ENCODE measurements at places on chromosomes 16 and 17. TPM values are rescaled to one million over a fixed set of nuclear protein-coding genes. Genes with fewer than 3 reads are reported as not detected.
A peak's percentile ranks its signal among the peaks of the same experiment; 100 is the strongest.

The KRTAP4-5 gene
- total RNA-seq, result not detected

The OR3A3 gene
- total RNA-seq, result not detected

The SF3B3 gene
- 262 TPM for total RNA-seq

DNA sequence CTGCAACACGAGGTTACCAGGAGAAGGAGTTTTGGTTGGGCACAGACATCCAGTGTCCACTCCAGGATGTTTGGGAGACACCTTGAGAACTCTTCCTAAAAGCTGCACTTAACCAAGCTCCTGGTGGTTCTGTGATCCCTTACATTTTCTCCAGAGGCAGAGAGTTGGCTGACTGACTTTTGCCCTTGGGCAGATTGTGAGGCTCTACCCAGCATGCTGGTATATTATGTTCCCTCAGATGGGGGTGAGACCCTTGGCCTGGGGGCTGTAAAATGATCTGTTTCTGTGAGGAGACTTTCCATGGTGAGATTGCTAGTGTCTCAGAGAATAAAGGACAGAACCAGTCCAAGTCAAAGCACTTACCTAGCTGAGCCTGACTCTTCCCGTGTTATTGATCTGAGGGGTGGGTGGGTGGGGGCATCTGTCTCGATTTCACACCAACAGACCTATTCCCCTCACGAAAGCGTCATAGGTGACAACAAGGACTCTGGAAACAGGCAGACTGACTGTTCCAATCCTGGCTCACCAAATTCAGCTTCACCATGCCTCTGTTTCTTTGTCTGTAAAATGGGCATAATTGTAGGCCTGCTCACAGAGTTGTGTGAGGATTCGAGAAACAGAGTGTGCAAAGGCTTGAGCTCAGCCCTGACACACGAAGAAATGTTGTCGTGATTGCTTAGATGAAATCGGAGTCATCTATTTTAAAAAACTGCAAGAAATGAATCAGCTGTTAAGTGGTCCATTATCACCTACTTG is 12.2 kb downstream of the USB1 start:
- peaks cover 9% of the 10 kb centered on the region for H3K36me3 ChIP-seq
- H3K4me1 ChIP-seq, result peaks cover 5% of the 10 kb centered on the region
- H3K27me3 ChIP-seq, result no peaks in the 10 kb centered on the region

GRCh38 chr16:85715169-85716021 is 26.6 kb upstream of the GINS2 start:
- peaks cover 8% of the 10 kb centered on the region for H3K4me1 ChIP-seq
- DNase-seq, result no peak
- H3K36me3 ChIP-seq, result peaks cover 6% of the 10 kb centered on the region
- H3K27ac ChIP-seq, result no peak overlapping the region
- H3K4me3 ChIP-seq, result no peak overlapping the region

GRCh38 chr17:28085766-28086165 is 43.3 kb downstream of the NLK start:
- no peaks in the 10 kb centered on the region for H3K27me3 ChIP-seq
- peaks cover 2% of the 10 kb centered on the region for H3K36me3 ChIP-seq
- no peak for DNase-seq
- H3K4me1 ChIP-seq, result peaks cover 33% of the 10 kb centered on the region
- no peak overlapping the region for H3K4me3 ChIP-seq

DNA sequence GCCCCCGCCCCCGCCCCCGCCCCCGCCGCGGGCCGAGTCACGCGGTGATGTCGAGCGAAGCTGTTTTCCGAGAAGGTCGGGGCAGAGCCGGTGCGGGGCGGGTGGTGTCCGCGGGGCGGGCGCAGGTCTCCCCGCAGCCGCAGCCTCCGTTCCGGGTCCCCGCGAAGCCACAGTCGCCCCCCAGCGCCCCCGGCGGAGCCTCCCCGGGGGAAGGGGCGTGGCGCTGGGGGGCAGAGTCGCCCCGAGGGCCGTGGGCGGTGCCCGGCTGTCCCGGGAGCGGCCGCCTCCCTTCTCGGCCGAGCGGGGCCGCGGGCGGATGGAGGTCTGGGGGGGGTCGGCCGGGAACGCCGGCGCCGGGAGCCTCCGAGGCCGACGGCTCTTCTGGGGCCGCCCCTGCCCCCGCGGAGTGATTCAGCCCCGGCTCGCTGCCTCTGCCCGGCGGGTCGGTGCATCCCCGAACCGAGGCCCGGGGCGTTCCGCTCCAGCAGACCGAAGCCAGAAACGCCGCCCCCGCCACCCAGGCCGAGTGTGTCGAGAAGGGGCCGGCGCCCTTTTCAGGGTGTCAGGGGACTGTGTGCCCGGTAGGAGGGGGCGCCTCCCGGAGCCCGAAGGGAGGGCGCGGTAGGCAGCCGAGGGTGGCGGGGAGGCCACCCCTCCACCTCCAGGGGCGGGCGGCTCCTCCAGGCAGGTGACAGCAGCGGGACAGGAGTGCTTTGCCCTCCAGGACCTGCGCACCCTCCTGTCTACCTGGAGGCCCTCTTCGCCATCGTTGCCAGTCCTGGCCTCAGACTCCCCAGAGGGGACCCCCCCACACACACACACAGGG is 1.7 kb downstream of the METRNL start:
- H3K36me3 ChIP-seq, result no peaks in the 10 kb centered on the region
- H3K4me3 ChIP-seq, result peak overlapping the region; percentile 70
- H3K27ac ChIP-seq, result no peak overlapping the region
- no peaks in the 10 kb centered on the region for H3K27me3 ChIP-seq
- DNase-seq, result no peak
- peaks cover 42% of the 10 kb centered on the region for H3K4me1 ChIP-seq

DNA sequence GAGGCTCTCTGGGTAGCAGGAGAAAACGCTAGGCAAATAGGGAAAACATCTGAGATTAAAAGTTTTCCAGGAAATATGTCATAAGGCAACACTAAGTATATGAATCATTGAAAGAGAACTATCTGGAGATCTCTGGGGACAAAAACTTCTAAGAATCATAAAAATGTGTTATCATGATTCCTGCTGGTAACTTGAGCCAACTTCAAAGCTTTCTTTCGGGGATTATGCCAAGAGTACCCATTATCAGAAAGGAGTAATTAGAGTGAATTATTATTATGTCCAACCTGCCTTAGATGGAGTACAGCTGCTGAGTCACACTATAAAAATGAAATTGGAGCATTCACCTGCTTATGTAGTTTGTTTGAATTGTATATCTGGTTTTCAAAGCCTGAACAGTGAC is 488.5 kb upstream of the SOX9 start:
- DNase-seq, result no peak
- H3K4me3 ChIP-seq, result no peak overlapping the region
- H3K27me3 ChIP-seq, result no peaks in the 10 kb centered on the region
- peak overlapping the region; percentile 7 for H3K27ac ChIP-seq
- no peaks in the 10 kb centered on the region for H3K36me3 ChIP-seq

DNA sequence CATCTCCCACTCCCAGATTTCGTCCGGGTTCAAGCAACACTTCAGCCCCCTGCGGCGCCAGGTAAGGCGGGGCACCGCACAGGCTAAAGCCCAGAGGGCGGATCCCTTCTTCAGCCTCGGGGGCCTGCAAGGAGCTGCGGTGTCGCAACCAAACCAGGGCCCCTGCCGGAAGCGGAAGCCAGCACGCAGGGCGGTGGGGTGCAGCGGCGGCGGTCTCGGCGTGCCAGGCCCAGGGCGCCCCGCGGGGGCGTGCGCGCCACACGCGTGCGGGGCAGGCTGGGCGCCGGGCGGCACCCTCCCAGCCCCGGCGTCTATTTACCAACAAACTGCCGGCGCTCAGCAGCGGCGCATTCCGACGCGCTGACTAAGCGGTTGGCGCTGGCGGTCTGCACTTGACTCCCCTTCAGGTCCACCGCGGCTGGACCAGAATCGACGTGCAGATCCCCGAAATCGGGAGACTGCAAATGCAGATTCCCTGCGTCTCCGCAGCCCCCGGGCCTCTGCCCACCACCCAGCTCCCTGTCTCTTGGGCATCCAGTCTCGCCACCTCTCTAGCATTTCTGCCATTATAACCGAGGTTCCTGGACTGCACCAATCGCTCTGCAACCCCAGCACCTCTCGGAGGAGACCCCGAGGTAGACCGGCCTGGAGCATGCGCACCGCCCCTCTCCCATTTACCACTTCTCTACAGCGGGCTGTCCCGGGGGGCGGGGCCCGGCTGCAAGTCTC is 421 bp upstream of the DLX4 start:
- no peak for DNase-seq
- peak overlapping the region; percentile 41 for H3K27ac ChIP-seq
- peaks cover 3% of the 10 kb centered on the region for H3K36me3 ChIP-seq
- H3K4me1 ChIP-seq, result peaks cover 38% of the 10 kb centered on the region

GRCh38 chr16:6593799-6594198 is 738.8 kb upstream of the RBFOX1 start:
- H3K4me1 ChIP-seq, result no peaks in the 10 kb centered on the region
- no peaks in the 10 kb centered on the region for H3K27me3 ChIP-seq
- H3K4me3 ChIP-seq, result no peak overlapping the region

All from chondrocyte (in vitro differentiated cells).